NCI-H187 treated with DMSO at 0.1 percent for 48 hours (cell line): ENCODE measurements at places on chromosomes 6 and 20.

GRCh38 chr6:149033454-149033853 lies 284.1 kb upstream of the TAB2 start:
- DNase-seq = no peak

GRCh38 chr20:17905544-17905943 lies 63.0 kb downstream of the SNX5 start:
- DNase-seq = no peak

DNA sequence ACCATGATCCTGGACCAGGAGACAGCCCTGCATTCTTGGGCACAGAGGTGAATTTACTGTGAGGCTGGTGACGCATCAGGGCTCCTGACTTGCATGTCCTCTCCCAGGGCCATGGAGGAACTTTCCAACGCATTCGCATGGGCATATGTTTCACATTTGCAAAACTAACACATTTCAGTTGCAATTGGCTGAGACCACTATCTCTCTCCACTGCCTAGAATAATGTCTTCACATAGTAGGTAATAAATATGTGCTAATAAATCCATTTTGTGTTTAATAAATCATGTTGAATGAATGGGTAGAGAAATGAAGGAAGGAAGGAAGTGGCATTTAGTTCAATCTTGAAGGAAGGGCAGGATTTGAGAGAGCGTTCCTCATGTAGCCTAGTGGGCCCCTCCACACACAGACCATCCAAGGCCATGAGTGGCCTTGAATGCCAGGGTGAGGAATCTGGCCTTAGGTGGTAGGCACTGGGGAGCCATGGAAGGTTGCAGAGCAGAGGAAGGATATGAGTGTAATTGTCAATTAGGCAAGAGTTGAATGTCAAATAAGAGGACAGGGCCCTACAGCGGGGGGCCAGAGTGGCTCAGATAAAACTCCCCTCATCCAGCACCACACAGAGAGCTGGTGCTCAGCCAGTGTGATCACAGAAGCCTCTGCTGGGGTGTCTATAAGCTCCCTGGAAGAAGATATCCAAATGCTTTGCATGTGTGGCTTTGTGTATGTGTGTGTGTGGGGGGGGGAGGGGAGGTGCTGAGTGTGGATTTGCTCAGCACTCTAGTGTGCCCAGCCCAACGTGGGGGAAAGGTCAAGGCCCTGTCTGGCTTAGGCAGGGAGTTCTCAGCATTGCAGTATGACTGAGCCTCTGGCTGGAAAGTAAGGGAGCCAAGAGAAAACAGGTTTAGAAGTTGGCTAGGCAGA lies 30.9 kb upstream of the CCN5 start:
- DNase-seq = no peak

DNA sequence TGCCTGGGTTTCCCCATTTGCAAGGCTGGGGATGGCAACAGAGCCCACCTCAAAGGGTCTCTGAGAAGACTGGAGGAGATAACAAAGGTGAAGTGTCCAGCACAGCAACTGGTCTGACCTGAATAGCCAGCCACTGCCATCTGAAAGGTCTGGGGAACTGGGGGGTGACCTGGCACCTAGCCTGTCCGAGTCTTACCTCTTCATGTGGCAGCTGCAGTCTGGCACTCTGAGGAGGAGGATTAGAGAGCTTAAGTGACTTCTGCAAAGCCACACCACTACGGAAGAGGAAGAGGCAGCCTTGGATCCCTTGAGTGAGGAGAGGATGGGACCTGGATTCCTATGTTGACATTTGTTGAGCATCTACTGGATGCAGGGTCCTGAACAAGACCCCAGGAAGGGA lies 22.2 kb downstream of the C20orf203 start:
- DNase-seq = no peak

- no peak for DNase-seq
Measured at GRCh38 chr6:42340511-42340910, 111.2 kb downstream of the TRERF1 start.

GRCh38 chr20:62096421-62097380 lies 25.6 kb upstream of the LSM14B start:
- no peak for DNase-seq

GRCh38 chr6:97677626-97678025 lies 394.6 kb upstream of the MMS22L start:
- DNase-seq = no peak

GRCh38 chr20:51087266-51087665 lies 64.4 kb upstream of the KCNG1 start:
- no peak for DNase-seq

DNA sequence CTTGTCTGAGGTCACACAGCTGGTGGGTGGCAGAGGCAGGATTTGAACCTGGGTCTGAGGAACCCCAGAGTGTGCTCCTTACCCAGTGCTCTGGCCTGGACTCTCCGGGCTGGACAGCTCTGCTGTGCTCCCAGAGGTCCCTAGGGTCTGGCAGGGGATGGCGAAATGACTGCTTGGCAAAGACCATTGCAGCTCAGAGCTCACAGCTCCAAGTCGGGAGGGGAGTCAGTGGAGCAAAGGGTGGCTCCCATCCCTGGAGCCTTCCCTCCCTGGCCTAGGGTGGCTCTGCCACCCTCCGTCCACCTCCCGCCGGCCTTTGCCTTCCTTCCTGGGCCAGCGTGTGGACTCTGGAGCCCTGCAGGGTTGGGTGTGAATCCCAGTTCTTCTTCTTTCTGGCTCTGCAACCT lies 17.5 kb downstream of the CEBPB start:
- no peak for DNase-seq

- DNase-seq = no peak
Measured at GRCh38 chr6:19994909-19995308, 157.7 kb downstream of the ID4 start.

- no peak for DNase-seq
Measured at GRCh38 chr20:1255675-1256074, 10.4 kb upstream of the SNPH start.

DNA sequence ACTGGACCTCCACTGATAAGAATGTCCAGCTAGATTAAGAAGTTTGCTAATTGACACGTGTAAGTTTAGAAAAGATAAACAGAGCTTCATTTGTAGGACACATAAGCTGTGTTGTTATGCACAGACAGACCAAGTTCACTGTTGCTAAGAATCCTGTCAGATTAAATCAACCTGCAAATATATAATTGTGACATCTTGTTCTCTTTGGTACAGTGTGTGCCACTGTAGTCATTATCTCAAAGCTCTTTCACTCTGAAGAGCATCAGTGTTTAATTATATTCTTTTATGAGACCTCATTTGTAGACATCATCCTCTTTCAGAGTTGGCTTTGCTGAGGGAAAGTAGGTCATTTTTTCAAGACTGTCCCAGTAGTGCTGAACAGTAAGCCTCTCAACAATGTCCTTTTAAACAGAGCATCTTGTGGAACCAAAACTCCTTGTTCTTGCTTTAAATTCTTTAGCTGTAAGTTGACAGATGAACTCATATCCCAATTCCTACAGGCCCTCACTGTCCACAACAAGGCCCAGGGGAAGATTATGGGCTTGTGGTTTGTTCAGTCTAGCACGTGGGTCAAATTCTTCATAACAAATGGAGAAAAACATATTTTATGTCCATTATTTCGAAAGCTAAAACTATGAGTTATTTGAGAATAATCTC lies 252.4 kb downstream of the HDGFL1 start:
- DNase-seq = no peak

DNA sequence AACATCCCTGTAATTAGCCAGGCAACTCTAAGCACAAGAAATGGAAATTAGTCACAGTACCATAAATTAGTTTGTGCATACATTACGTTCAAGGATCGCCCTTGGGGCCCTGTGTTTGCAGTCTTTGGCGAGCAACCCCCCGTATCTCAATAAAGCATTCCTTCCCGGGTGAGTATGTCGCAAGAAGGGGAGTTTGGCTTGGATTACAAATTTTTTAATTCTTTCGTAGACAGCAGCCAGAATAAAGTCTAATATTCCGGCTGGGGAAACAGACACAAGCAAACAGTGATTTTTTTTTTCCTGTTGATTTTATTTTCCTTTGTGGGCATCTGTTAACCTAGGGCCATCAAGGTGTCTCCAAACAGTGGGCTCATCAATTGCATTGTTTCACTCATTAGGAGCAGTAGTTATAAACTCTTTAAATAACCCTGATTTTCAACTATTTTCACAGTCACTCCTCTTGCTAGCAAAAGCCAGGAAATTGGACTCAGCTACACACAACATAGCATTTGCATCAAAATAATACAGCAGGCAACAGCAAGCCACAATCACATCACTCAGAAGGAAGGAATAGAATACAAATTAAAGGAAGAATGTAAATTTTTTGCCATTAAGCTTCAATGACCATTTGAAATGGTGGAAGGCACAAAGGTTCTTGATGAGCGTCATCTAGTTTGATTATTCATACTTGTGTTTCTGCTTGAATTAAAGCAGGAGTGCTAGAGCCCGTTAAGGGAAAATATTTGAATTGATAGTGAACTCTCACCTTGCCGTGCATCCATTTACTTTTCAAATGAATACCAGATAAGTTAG lies 85.3 kb downstream of the LINC00237 start:
- no peak for DNase-seq

- no peak for DNase-seq
Measured at GRCh38 chr6:93272211-93272610, 147.1 kb downstream of the EPHA7 start.

GRCh38 chr6:2072453-2072852 lies 173.0 kb downstream of the GMDS start:
- DNase-seq = no peak

- no peak for DNase-seq
Measured at GRCh38 chr20:17673084-17673483, 9.0 kb downstream of the RRBP1 start.

- no peak for DNase-seq
Measured at GRCh38 chr6:79636673-79637072, 5.5 kb downstream of the SH3BGRL2 start.

GRCh38 chr6:128097009-128097408 lies 196.2 kb upstream of the THEMIS start:
- no peak for DNase-seq

- DNase-seq = no peak
Measured at GRCh38 chr20:35173576-35174192, 1.8 kb downstream of the PROCR start.

- DNase-seq = no peak
Measured at GRCh38 chr20:48623906-48624265, 203.9 kb downstream of the PREX1 start.
